ENCODE measurements at places on chromosomes 1 and 21. TPM values are rescaled to one million over a fixed set of nuclear protein-coding genes. Genes with fewer than 3 reads are reported as not detected.

GRCh38 chr1:26626994-26627393 lies 68.8 kb upstream of the ARID1A start:
- no peak overlapping the region for H3K4me3 ChIP-seq
- no peaks in the 10 kb centered on the region for H3K4me1 ChIP-seq
- H3K36me3 ChIP-seq = no peaks in the 10 kb centered on the region
- DNase-seq = no peak
- no peak overlapping the region for H3K27ac ChIP-seq
- no peaks in the 10 kb centered on the region for H3K27me3 ChIP-seq

COL16A1 gene
- 63.0 TPM for total RNA-seq

GRCh38 chr1:163331116-163331515 lies 9.4 kb downstream of the NUF2 start:
- H3K4me3 ChIP-seq = no peak overlapping the region
- no peaks in the 10 kb centered on the region for H3K4me1 ChIP-seq

DNA sequence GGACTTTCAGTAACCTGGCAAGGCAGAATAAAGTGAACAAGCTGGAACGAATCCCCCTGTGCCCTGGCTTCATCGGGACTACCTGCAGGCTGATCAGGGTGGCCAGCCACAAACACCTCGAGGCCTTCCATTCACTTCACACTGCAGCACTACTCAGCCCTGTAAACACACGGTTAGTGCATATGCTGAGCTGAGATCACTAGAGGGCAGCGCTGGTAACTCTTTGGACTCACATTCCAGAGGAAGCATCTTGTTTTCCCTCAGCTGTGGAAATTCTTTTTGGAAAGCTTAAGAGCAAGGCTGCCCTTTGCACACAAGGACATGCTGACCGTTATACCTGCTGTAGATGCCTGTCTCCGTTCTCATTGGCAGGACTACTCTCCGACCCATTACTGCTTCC lies 32.1 kb downstream of the PCSK9 start:
- H3K4me3 ChIP-seq = no peak overlapping the region
- H3K4me1 ChIP-seq = no peaks in the 10 kb centered on the region
- H3K27me3 ChIP-seq = no peaks in the 10 kb centered on the region
- peak; percentile 53 for DNase-seq
- no peak overlapping the region for H3K27ac ChIP-seq

DNA sequence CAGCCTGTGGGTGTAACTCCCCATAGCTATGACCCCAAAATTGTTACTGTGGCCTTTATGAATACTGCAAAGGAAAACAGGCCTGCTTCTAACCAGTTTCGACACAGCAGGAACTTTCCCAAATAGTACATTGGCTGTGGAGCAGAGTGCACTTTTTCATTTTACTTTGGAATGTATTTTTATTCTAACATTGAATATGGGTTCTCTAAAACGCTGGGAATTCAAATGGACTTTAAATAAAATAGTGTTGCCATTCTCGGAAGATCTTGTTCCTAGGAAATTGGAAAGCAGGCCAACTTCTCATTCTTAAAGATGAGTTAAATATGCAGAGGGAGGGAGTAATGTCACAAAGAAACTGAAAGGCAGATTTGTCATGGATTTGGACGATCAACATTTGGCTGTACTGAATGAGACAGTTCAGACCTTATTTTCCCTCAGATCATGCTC lies 39.6 kb upstream of the ARHGAP29 start:
- H3K27ac ChIP-seq = no peak overlapping the region
- H3K27me3 ChIP-seq = no peaks in the 10 kb centered on the region
- H3K36me3 ChIP-seq = no peaks in the 10 kb centered on the region
- no peak overlapping the region for H3K4me3 ChIP-seq
- no peak for DNase-seq
- H3K4me1 ChIP-seq = peaks cover 2% of the 10 kb centered on the region

- no peaks in the 10 kb centered on the region for H3K27me3 ChIP-seq
- H3K4me3 ChIP-seq = no peak overlapping the region
- no peaks in the 10 kb centered on the region for H3K4me1 ChIP-seq
- H3K36me3 ChIP-seq = no peaks in the 10 kb centered on the region
Observed at GRCh38 chr1:220281159-220281574, 8.9 kb upstream of the RAB3GAP2 start.

- H3K4me1 ChIP-seq = no peaks in the 10 kb centered on the region
- H3K27me3 ChIP-seq = no peaks in the 10 kb centered on the region
- H3K36me3 ChIP-seq = no peaks in the 10 kb centered on the region
Observed at GRCh38 chr1:117612517-117613248, 6.8 kb downstream of the TENT5C start.

S1PR1 gene
- total RNA-seq = 106 TPM

Measured in lung (tissue), 17 donors.